ENCODE measurements at places on chromosomes 3 and 15.

GRCh38 chr15:31080591-31081014, 20.9 kb downstream of the TRPM1 start:
- DNase-seq: peak; percentile 42

- DNase-seq: no peak
These were observed 51.6 kb downstream of the WDR76 start for GRCh38 chr15:43878446-43878845.

DNA sequence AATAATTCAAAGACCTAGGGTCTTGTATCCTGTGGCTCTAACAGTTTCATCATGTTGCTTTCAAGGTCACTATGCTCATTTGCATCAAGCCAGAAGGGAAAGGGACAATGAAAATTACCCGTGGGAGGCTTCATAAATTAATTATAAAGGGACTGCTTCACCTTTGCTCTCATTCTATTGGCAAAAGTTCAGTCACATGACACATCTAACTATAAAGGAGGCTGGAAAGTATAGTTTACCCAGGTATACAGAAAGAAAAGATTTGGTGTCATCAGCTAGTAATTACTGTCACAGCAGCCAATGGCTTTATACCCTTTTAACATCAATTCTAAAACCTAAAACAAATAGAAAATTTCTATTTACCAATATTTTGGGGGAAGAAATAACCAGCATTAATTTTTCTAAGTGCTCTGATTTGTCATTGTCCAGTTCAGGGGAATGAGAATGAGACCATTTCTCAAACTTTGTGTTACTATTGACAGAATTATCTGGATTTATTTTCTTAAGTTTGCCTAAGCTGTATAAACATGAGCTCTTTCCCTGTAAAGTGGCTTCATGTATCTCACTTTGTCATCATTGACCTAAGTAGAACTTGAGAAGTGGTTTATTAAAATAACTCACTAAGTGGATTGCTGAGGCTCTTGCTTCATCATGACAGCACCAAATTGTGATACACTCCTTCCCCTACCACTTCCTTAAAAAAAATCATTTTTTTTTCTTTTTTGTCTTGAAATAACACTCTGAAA, 257.7 kb upstream of the PEX5L start:
- no peak for DNase-seq

DNA sequence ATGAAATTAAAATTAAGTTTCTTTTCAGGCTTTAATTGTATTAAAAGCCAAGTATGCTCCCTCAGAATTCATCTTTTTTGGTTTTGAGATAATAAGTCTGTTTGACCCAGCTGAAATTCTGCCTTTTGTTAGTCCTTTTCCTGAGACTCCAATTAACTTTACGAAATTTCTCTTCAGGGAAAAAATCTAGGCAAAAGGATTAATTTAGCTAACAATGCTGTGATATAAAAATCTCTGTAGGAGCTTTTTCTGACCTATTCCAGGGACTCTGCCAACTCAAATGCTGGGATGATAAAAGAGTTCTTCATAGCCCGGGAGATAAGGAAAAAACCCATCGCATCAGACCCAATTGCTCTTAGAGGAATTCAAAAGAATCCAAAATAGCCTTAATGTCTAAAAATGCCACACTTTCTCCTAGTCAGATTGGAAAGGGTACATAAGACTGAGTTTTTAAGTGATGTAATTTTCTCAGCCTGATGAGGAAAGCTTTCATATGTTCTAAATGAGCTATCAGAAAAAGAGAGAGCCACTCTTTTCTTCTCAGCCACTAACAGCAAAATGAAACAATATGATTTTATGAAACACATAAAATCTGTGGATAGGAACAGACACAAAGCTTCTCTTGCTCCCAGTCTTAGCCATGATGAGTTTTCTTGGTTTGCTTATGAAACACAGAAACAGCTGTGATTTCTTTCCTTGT, 405.1 kb downstream of the ROBO1 start:
- DNase-seq: no peak

GRCh38 chr3:102511168-102511567, 76.4 kb downstream of the ZPLD1 start:
- no peak for DNase-seq

GRCh38 chr3:12178091-12178820, 19.5 kb upstream of the TIMP4 start:
- no peak for DNase-seq

- DNase-seq: no peak
These were observed 749.3 kb upstream of the GOLIM4 start for GRCh38 chr3:168844894-168845482.

DNA sequence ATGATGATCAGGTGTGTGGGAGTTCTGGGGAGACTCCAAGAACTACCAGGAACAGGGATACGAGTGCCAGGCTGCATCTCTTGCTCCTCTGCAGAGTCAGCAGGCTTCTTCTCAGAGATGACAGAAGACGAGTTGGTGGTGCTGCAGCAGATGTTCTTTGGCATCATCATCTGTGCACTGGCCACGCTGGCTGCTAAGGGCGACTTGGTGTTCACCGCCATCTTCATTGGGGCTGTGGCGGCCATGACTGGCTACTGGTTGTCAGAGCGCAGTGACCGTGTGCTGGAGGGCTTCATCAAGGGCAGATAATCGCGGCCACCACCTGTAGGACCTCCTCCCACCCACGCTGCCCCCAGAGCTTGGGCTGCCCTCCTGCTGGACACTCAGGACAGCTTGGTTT, 7.9 kb downstream of the PRRT3 start:
- DNase-seq: no peak

DNA sequence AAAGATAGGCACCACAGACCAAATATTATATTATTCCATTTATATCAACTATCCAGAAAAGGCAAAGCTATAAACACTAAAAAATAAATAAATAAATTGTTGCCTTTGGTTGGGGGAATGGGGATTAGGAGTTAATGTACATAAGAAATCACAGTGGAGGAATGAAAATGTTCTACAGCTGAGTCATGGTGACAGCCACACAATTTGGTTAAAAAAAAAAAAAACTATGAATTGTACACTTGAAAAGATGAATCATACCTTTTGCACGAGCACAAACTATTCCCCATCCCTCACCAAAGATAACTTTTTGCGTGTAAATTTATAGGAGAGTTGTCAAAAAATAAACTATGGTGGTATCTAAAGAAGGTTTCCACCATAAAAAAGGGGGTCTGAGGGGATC, 103.2 kb downstream of the TBC1D5 start:
- no peak for DNase-seq

- no peak for DNase-seq
These were observed 192.6 kb downstream of the RAP2B start for GRCh38 chr3:153354641-153355040.

- no peak for DNase-seq
These were observed 12.9 kb upstream of the CPNE9 start for GRCh38 chr3:9690451-9691450.

DNA sequence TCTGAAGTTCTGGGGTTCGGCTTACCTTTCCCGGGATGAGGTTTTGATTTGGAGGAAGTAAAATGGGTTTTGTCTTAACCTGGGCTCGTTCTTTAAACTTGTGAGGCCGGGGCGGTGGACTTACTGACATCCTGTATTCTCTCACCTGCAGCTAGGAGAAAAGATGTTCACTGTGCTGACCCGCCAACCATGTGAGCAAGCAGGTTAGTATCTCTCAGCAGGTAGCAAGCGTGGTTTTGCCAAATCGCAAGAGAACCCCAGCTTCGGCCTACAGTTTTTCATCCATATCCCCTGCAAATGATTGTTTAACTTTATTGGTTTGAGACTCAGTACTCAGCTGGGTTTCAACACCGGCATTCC, 891 bp downstream of the ENTPD3 start:
- DNase-seq: no peak

DNA sequence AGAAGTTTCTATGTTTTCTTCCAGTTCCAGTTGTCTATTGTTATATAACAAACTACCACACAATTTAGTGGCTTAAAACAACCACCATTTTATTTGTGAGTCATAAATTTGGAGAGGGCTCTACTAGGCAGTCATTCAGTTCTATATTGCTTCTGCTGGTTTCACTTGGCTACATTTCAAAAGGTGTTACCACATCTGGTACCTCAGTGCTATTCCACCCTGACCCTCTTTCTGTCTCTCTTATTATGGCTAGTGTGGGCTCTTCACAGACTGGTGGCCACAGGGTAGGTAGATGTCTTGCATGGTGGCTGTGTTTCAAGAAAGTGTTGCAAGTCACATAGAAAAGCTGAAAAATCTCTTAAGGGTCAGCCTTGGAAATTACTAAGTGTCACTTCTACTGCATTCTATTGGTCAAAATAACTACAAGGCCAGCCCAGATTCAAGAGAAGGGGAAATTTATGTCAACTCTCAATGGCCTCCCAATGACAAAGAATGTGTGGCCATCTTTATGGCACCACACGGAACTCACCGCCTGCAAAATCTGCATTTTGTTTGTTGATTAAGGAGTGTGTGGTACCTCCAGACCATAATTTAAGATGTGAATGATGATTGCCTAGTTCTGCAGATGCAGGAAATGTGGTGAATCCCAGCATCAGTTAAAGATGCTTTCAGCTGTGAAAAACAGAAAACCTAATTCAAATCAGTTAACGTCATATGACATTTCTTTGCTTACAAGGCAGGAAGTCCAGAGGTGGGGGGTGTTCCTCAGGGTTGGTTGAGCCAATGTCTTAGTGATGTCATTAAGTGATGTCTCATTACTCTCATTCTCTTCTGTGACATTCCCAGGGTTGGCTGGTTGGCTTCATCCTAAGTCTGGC, 105.8 kb upstream of the RASGRP1 start:
- no peak for DNase-seq

DNA sequence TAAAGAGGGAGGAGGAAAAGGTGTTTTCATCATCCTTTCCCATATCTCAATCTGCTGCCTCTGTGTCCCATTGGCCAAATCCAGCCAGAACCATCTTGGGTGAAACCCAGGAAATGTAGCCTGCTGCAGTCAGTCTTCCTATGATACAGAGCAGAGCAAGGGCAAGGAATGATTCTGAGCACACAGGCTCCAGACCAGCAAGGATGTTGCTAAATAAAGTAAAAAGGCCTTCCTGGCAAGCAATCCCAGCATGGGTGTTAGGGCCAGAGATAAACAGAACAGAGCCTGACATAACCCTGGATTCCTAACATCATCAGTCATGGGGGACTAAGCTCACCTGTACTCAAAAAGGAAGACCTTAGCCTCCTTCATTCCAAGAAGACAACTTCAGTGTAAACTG, 90.7 kb upstream of the AGTR1 start:
- no peak for DNase-seq

- no peak for DNase-seq
These were observed 88.0 kb downstream of the TTBK2 start for GRCh38 chr15:42832576-42832975.

- DNase-seq: no peak
These were observed 76.0 kb upstream of the ATP10A start for GRCh38 chr15:25939122-25939521.

GRCh38 chr3:169764312-169764881, 463 bp downstream of the TERC start:
- no peak for DNase-seq

- DNase-seq: no peak
These were observed 44.5 kb upstream of the SEC22A start for GRCh38 chr3:123157209-123157597.

GRCh38 chr3:73010158-73010557, 13.5 kb downstream of the PPP4R2 start:
- no peak for DNase-seq

GRCh38 chr15:81548365-81549130, 174.5 kb upstream of the TMC3 start:
- no peak for DNase-seq

- DNase-seq: no peak
These were observed 185.4 kb downstream of the XXYLT1 start for GRCh38 chr3:195085356-195086130.

DNA sequence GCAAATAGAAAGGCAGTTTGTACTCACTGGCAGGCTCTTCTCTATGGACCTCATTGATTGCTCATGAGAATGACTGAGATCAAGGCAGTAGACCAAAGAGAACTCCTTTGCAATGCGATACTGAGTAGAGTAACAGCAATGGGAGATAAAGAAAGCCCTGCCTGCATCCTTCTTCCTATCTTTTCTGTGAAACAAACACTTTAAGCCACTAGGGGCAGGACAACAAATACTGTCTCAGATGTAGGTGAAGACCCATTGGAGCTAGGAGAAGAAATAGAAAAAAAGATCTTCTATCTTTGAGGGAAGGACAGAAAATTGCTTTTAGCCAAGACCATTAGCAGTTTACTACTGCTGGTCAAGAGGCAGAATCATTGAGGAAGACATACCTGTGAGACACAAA, 117.6 kb upstream of the IGSF10 start:
- DNase-seq: no peak

- no peak for DNase-seq
These were observed 24.2 kb downstream of the RNU5B-1 start for GRCh38 chr15:65328506-65329287.

DNA sequence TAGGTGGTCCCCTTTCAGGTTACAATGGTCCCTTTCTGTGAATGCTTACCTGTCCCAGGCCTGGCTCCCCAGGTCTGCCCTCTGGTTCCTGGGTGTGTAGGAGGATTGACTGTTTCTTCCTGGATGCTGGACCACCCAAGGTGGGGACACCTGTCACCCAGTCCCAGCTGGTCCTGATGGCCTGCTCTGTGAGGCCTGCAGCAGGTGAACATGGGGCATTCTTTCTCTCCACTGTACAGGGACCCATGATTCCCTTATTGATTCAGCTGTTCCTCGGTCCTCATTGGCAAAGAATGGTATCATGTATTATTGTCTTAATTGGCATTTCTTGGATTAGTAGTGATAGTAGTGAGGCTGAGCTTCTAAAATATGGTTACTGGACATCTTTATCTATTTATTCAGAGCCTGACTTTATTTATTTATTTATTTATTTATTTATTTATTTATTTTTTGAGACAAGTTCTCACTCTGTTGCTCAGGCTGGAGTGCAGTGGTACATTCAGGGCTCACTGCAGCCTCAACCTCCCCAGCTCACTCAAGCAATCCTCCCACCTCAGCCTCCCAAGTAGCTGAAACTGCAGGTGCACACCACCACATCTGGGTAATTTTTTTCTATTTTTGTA, 8.8 kb upstream of the DNAJA4 start:
- no peak for DNase-seq

DNA sequence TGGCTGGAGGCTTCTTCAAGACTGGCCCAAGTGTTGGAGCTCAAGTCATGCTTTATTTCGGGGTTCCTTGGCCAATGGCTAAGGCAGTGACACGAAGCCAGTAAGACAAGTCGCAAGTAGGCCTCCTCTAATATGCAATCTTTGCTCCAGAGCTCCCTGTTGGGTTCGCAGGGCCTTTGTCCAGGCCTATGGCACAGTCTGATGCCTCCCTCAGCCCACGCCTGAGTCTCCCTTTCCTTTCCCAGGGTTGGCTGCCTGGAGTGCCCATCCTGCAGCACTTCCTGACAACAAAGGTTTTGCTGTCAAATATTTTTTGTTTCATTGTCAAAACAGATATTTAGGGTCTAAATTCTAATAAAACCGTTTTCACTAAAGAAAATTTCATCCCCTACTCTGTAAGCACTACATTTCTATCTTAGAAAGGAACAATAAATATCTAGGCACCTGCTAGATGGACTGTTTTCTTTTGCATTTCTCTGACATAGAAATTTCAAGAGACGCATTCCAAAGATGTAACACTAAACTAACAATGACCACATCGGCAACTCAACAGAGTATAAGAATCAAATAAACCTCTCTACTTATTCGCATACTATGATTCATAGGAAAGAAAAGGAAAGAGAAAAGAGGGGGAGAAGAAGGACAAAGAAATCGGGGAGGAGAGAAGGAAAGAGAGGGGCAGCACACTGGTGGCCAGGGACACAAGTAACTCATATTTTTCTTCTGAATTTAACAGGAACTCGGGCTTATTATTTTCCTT, 393.1 kb upstream of the ATP11B start:
- no peak for DNase-seq

GRCh38 chr15:88900309-88900981, 5.1 kb upstream of the HAPLN3 start:
- DNase-seq: no peak
